GM12891 (cell line): ENCODE measurements at places on chromosomes 13 and 19.

DNA sequence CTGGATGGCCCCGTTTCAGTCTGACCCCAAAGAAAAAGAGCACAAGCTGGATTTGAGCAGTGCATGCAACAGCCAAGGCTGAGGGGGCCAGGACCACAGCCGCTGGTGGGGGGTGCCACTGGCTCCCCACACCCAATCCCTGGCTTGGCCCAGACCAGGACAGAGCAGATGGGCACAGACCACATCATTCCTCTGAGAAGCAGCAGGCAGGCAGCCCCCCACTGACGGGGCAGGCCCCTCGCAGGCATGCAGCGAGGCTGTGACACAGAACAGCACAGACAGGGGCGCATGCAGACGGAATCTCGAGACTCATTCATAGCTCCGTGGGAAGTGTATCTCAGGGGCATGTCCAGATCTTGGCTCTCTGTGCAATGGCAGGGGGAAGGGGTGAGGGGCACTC lies 74.9 kb downstream of the IER2 start:
- DNase-seq: no peak

GRCh38 chr13:21889651-21890050 lies 218.8 kb downstream of the FGF9 start:
- DNase-seq: no peak

- DNase-seq: no peak
Measured at GRCh38 chr13:73450583-73450982, 391.8 kb downstream of the KLF5 start.

DNA sequence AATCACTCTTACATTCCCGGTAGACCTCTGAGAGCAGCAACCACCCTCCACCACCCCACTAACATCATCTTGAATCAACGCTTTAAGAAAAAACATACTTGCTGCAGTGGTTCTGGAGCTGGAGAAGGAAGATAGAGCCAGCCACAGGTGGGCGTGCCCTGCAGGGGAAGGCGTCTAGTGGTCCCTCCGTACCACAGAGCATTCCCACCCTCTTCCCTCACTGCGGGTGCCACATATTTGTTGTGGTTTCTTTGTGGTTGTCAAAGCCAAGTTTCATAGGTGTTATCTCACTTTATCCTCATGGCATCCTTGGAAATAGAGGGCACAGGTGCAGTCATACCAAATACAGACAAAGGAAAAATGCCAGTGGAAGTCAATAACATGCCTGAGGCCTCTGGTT lies 22.2 kb downstream of the COL4A2 start:
- DNase-seq: no peak

DNA sequence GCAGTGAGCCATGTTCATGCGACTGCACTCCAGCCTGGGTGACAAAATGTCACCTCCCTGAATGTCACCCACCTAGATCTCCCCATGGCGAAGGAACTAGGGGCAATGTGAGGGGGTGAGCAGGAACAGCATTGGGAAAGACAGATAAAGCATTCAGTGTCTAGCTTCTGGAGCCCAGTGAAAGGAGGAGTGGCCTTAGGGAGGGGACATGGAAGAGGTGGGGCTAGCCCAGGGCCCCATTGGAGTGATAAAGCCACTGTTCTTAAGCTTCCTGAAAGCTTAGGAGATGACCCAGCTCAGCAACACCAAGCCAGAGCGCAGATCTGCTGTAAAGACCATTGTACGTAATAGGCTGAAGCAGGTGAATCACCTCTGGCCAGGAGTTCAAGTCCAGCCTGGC lies 13.0 kb upstream of the KCNN1 start:
- no peak for DNase-seq

DNA sequence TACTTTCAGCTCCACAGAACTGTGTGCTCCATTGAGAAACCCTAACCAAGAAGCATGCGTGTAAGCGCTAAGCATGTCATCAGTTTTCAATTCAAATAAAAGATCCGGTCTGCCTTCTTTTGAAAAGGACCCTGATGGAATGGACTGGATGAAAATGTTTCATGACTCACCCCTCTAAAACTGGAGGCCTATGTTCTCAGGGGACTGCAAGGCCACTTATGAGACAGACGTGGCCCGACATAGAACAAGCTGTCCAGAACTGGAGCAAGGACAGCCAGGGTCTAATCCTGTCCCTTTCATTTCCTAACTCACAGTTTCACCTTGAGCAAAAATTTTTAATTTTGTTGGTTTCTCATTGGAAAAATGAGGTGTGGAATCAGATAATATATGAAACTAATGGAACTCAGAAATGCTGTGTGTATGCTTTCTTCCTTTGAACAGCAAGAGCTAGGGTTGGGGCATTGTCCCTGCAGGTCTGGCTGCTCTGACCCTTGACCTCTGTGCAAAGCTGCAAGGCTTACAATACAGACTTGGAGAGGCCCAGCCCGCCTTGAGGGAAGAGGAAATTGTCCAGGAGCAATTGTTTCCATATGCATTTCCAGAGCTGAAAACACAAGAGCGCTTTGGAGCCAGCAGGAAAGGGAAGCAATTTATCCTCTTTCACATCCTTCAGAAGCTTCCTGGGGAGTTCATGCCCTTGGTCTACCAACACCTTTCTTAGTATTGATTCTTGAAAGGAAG lies 553.4 kb upstream of the KLF12 start:
- DNase-seq: no peak

DNA sequence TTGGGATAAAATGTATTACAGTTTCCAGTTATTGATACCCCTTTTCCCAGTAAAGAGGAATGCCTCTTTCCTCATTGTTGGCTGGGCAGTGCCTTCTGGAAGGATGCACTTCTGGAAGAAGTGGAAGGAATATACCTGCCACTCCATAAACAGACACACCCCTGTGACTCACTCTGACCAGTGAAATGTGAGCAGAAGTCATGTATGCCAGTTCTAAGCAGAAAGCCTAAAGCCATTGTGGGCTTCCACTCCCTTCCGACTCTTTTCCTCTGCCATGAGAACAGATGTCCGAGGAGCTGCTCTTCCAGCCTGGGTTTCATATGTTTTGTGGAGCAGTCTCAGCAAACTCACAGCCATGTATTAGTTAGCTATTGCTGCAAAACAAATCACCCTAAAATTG lies 166.1 kb upstream of the SERP2 start:
- no peak for DNase-seq

- no peak for DNase-seq
Measured at GRCh38 chr19:16890461-16891184, 1.8 kb downstream of the F2RL3 start.

DNA sequence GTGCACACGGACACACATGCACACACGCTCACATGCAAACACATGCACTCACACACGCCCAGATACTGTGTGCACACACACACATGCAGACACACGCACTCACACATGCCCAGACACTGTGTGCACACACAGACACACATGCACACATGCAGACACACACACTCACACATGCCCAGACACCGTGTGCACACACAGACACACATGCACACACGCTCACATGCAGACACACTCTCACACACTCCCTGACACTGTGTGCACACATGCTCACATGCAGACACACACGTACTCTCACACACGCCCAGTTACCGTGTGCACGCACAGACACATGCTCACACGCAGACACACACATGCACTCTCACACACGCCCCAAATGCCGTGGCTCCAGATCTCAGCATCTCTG lies 137.2 kb upstream of the MCF2L start:
- no peak for DNase-seq

- no peak for DNase-seq
Measured at GRCh38 chr13:71939186-71939585, 72.2 kb upstream of the DACH1 start.

DNA sequence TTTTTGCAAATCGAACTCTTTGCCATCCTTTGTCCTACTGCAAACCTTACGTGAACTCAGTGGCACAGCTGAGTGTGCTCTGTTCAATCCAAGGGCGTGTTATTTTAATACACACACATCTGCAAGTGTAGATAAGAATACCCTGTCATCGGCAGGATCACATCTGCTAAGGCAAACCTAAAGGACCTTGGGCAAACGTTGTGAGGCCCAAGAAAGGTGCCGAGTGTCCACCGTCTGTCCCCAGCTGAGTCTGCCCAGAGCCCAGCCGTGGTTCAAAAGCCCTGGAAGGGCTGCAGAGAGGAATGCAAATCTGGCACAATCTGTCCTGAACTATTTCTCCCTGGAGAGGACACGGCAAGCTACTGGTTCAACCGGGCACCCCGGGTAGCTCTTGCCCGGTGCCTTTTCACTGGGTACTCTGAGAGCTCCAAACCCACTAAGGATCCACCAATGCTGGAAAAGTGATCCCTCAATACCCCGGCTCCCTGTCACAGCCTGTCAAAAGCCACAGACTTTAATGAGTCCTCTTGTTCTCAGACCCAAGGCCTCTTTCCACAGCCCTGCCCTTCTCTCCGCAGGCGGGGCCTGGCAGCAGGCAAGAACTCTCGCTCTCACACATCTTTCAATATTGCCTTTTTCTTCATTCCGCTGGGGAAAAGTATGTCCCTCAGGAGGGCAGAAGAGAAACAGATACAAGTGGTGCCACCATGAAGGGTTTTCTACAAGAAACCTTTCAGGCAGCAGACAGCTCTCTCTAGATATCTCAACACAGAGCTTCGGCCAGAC lies 17.0 kb downstream of the SLC7A1 start:
- DNase-seq: no peak

GRCh38 chr13:60482012-60482411 lies 85.0 kb downstream of the TDRD3 start:
- no peak for DNase-seq

DNA sequence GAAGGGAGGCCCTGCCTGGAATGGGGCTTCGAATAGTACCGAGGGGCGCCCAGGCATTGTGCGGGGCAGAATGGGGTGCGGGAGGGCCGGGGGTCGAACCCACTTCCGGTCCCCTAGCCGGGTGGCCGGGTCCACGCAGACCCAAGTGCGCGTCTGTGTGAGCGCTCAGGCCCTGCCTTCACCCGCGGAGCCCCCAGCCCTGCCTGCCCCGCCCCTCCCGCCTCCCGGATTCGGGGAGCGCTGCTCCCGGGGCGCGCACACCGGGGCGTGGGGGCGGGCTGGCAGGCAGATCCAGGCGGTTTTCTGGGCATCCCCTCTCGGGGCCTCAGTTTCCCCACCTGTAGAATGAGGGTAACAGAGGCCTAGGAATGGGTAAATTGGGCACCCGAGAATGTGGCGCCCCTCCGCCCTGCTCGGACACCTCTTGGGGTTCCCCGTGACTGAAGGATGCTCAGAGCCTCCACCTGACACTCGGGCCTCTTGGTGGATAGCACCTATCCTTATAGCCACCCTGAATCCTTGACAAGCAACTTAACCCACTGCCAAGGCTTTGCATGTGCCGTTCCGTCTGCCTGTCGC lies 682 bp downstream of the PIK3R2 start:
- DNase-seq: no peak

- peak; percentile 94 for DNase-seq
Measured at GRCh38 chr19:1875646-1876495, 9.4 kb downstream of the ABHD17A start.

DNA sequence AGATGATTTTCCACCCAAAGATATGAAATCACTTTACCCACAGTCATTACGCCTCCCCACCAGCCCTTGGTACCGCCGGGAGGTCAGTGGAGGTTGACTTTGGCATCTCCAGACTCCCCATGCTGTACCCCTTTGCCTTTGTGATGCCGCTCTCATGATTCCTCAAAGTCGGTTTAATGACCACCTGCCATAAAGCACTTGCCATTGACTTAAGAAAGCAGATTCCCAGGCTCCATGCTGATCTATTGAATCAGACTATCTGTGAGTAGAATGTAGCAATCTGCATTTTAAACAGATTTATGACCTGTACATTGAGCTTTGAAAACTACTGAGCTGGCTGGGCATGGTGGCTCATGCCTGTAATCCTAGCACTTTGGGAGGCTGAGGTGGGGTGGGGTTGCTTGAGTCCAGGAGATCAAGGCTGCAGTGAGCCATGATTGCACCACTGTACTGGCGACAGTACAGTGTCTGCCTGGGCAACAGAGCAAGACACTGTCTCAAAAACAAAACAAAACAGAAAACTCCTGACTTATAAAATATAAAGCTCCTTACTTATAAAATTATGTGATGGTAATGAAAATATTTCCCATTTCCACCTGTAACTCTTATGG lies 235.2 kb downstream of the KLF5 start:
- no peak for DNase-seq

- DNase-seq: no peak
Measured at GRCh38 chr13:113792886-113793717, 34.1 kb downstream of the TMEM255B start.

DNA sequence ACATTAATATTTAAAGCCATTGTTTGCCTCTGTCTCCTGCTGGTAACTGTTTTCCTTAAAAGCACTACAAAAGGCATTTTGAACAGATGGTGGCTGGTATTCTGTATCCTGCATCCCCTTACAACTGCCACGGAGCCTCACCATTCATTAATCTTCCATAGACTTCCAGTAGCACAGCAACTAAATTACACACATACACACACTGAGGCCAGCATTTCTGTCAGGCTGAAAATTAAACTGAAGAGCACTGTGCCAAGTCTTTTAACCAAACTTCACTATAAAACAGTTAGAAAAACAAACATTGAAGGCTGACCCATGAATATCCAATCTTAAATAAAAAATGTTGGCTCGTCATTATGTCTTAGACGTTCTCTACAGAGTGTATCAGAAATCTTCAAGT lies 697.8 kb downstream of the DACH1 start:
- DNase-seq: no peak

DNA sequence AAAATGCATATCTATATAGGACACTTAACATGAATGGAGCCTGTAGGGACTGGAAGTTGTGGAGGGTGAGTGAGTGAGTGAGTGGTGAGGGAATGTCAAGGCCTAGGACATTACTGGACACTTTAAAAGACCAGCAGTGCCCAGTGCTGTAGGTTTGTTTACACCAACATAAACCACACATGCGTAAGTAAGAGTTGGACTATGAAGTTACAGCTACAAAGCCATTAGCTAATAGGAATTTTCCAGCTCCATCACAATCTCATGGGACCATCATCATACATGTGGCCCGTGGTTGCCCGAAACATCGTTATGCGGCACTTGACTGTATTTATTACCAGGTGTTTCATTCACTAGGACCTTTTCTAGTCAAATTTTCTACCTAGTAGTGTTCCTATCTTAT lies 49.2 kb downstream of the LATS2 start:
- DNase-seq: no peak

- DNase-seq: no peak
Measured at GRCh38 chr13:113552786-113553434, 31.6 kb upstream of the TFDP1 start.

- DNase-seq: no peak
Measured at GRCh38 chr19:29531458-29532025, 5.7 kb downstream of the VSTM2B start.

DNA sequence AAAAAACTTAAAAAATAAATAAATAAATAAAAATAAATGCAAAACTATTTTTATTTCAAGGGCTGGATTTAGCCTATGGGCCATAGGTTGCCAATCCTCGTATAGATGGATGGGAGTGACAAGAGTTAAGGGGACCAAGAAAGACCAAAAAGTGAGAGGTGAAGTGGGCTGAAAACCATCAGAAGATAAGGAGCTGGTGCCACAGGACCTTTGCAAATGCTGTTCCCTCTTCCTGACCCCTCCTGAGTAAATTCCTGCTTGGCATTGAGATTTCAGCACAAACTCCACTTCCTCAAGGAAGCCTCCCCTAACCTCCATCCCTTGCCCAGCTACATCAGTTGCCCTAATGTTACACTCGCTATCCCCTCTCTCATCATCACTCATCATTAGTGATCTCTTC lies 11.0 kb downstream of the OR1I1 start:
- no peak for DNase-seq

GRCh38 chr19:43777163-43777695 lies 3.5 kb downstream of the KCNN4 start:
- no peak for DNase-seq
